ENCODE measurements at places on chromosomes 13 and 19. TPM values are rescaled to one million over a fixed set of nuclear protein-coding genes. Genes with fewer than 3 reads are reported as not detected.

- H3K27me3 ChIP-seq = no peaks in the 10 kb centered on the region
- no peaks in the 10 kb centered on the region for H3K36me3 ChIP-seq
- no peak overlapping the region for H3K27ac ChIP-seq
- H3K4me3 ChIP-seq = no peak overlapping the region
- no peaks in the 10 kb centered on the region for H3K4me1 ChIP-seq
These were observed 10.0 kb downstream of the SLC7A9 start for GRCh38 chr19:32859591-32859990.

DNA sequence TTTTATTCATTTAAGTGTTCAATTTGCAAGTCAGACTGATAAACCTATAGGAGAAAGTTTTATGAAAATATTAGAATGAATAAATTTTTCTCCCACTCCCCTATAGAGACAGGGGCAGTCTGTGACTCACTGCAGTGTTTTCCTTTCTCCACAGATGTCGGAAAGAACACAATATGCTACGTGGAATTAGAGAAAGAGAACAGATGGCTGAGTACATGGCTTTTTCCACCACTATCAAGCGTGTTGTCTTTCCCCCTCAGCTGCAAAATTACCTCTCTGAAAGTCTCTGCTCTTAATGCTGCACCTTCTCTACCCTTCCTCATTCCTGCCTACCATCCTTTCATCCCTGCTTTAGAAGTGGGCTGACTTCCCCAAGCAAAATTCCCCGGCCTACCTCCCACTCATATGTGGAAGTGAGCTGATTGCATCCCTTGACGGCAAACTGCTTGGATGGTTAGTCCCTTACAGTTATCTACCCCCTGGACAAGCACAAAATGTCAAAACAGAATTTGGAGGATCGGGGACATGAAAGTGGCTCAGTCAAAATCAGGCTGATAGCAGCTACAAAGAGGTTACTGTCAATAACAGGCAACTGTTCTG lies 30.0 kb downstream of the FLT1 start:
- H3K4me3 ChIP-seq = no peak overlapping the region
- no peak for DNase-seq
- H3K27me3 ChIP-seq = no peaks in the 10 kb centered on the region

GRCh38 chr19:50288954-50289353 lies 40.2 kb downstream of the KCNC3 start:
- no peak for DNase-seq
- H3K4me1 ChIP-seq = no peaks in the 10 kb centered on the region
- H3K27ac ChIP-seq = no peak overlapping the region
- H3K36me3 ChIP-seq = no peaks in the 10 kb centered on the region
- H3K27me3 ChIP-seq = peaks cover 31% of the 10 kb centered on the region

Gene PLIN3
- 173 TPM for total RNA-seq

Gene MAP4K1
- total RNA-seq = 3.6 TPM

GRCh38 chr19:52335768-52336116 lies 301 bp upstream of the ZNF610 start:
- peaks cover 17% of the 10 kb centered on the region for H3K4me1 ChIP-seq
- H3K27ac ChIP-seq = peak overlapping the region; percentile 73
- peak overlapping the region; percentile 86 for H3K4me3 ChIP-seq

DNA sequence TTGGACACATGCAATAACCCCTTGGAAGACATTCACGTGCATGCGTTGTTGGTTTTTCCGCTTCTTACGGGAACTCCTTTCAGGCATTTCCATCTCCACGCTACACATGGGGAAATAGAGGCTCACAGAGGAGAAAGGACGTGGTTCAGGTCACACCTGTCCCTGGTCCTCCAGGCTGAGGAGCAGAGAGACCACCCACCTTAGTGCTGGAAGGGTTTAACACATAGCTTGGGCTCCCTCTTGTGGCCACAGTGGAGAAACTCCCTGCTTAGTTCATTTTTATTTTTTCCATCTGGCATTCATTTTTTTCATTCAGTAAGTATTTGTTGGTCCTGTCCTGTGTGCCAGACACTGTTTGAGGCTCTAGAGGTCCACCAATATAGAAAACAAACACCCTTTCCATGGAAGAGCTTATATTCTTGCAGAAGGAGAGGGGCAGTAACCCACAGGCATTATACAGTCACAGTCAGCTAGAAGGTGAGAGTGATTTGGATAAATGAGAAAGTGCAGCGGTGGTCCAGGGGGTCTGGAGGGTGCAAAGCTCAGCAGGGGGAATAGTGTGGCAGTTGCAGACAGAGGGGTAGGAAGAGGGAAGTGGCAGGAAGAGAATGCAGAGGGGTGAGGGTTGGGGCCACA lies 24.2 kb upstream of the TTYH1 start:
- H3K4me1 ChIP-seq = peaks cover 19% of the 10 kb centered on the region
- no peak for DNase-seq
- no peak overlapping the region for H3K27ac ChIP-seq
- H3K4me3 ChIP-seq = no peak overlapping the region
- H3K36me3 ChIP-seq = no peaks in the 10 kb centered on the region
- H3K27me3 ChIP-seq = no peaks in the 10 kb centered on the region

All from esophagus squamous epithelium (tissue), 5 donors.